ENCODE measurements at places on chromosomes 16 and 17.

DNA sequence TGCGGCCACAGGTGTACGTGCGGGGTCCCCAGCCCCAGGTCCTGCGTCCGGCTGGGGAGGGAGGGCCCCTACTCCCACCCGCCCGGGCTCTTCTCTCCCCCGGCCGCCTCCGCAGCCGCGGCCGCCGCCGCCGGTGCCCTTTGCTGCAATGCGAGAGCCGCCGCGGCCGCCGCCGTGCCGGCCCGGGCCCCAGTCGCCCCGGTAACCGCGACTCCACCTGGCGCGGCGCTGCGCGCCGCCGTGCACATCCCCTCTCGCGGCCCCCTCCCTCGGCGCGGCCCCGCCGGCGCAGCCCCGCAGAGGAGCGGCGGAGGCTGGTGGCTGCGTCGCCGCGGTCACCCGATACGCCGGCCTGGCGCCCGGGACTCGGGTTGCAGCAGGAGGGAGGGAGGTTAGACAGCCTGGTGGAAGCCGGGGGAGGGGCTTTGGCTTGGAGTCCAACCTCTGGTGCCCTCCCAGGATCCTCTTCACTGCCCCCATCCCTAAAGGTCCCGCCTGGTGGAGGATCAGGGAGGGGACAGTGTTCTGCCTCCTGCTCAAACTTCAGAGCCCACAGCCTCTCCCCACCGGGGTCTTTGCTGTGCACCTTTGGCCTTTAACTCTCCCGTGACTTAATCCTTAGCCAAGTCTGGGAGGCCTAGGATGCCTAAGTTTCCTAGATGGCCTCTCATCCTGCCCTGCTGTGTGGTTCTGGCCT lies 32.9 kb downstream of the SRCIN1 start:
- H3K4me3 ChIP-seq: peak overlapping the region; percentile 57
- no peak for DNase-seq
- peaks cover 65% of the 10 kb centered on the region for H3K27me3 ChIP-seq

- no peaks in the 10 kb centered on the region for H3K27me3 ChIP-seq
- DNase-seq: peak; percentile 94
- H3K4me1 ChIP-seq: peaks cover 9% of the 10 kb centered on the region
- peak within 1 kb of the TSS; percentile 94 for H3K4me3 ChIP-seq
- H3K36me3 ChIP-seq: no peaks in the 10 kb centered on the region
- peak within 1 kb of the TSS; percentile 57 for H3K27ac ChIP-seq
These were observed at the start of gene CMTM4 for GRCh38 chr16:66696669-66697630. Gene CMTM4, minus strand, starts transcription at chr16:66696743. Its CDS starts 218 bp downstream, at chr16:66696525.

- peaks cover 4% of the 10 kb centered on the region for H3K36me3 ChIP-seq
- peak overlapping the region; percentile 49 for H3K27ac ChIP-seq
- H3K4me1 ChIP-seq: peaks cover 5% of the 10 kb centered on the region
- H3K27me3 ChIP-seq: no peaks in the 10 kb centered on the region
These were observed 708 bp downstream of the DHX33 start for GRCh38 chr17:5468075-5468473.

GRCh38 chr16:68370581-68371275 lies 59.9 kb downstream of the PRMT7 start:
- H3K27ac ChIP-seq: no peak overlapping the region
- H3K27me3 ChIP-seq: no peaks in the 10 kb centered on the region
- H3K4me1 ChIP-seq: peaks cover 4% of the 10 kb centered on the region
- DNase-seq: no peak
- H3K36me3 ChIP-seq: no peaks in the 10 kb centered on the region

GRCh38 chr16:49575346-49576172 lies 202.0 kb downstream of the C16orf78 start:
- H3K36me3 ChIP-seq: no peaks in the 10 kb centered on the region
- no peak overlapping the region for H3K4me3 ChIP-seq
- peaks cover under 1% of the 10 kb centered on the region for H3K4me1 ChIP-seq
- no peaks in the 10 kb centered on the region for H3K27me3 ChIP-seq
- DNase-seq: peak; percentile 37
- peak overlapping the region; percentile 35 for H3K27ac ChIP-seq

DNA sequence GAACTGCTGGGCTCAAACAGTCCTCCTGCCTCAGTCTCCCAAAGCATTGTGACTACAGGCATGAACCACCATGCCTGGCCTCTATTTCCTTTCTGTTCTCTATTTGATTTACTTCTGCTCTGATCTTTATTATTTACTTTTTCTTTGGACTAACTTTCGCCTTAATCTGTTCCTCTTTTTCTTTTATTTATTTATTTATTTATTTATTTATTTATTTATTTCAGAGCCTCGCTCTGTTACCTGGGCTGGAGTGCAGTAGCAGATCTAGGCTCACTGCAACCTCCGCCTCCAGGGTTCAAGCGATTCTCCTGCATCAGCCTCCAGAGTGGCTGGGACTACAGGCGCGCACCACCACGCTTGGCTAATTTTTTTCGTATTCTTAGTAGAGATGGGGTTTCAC lies 1158.3 kb upstream of the GOT2 start:
- H3K4me1 ChIP-seq: no peaks in the 10 kb centered on the region
- no peak for DNase-seq
- no peaks in the 10 kb centered on the region for H3K36me3 ChIP-seq
- no peak overlapping the region for H3K27ac ChIP-seq
- H3K27me3 ChIP-seq: no peaks in the 10 kb centered on the region

GRCh38 chr17:78972507-78973105 lies 7.1 kb downstream of the LGALS3BP start:
- H3K27ac ChIP-seq: no peak overlapping the region
- no peak overlapping the region for H3K4me3 ChIP-seq
- no peaks in the 10 kb centered on the region for H3K36me3 ChIP-seq
- DNase-seq: no peak
- no peaks in the 10 kb centered on the region for H3K27me3 ChIP-seq
- peaks cover 4% of the 10 kb centered on the region for H3K4me1 ChIP-seq

DNA sequence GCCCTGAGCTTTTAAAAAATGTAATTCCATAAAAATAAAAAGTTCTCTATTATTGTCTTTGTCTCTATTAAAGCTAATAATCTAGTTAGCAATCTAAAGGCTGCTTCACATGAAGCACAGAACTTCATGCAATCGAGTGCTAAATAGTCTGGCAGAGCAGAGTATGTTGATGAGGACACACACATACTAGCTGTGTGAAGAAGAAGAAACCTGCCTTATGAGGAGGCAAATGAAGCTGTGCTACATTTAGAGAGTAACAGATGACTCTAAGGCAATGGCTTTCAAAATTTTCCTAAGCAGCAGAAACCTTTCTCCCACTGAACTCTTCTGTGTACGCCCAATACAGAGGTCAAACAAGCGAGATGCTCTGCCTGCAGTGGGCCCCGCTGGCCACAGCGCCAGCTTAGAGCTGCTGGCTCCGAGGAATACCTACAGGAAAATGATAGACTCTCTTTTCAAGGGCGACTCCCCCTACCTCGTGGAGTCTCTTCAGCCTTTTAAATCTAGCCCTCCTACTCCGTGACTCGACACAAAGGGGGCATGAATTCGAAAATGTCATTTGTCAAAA lies 39.2 kb downstream of the GNA13 start:
- H3K36me3 ChIP-seq: peaks cover 14% of the 10 kb centered on the region
- DNase-seq: no peak
- H3K27ac ChIP-seq: no peak overlapping the region
- H3K4me1 ChIP-seq: peaks cover 8% of the 10 kb centered on the region
- H3K27me3 ChIP-seq: no peaks in the 10 kb centered on the region

GRCh38 chr16:84730406-84731106 lies 30.8 kb downstream of the USP10 start:
- H3K27ac ChIP-seq: peak overlapping the region; percentile 40
- DNase-seq: peak; percentile 93
- peaks cover 22% of the 10 kb centered on the region for H3K4me1 ChIP-seq
- peaks cover 6% of the 10 kb centered on the region for H3K36me3 ChIP-seq
- H3K4me3 ChIP-seq: no peak overlapping the region
- no peaks in the 10 kb centered on the region for H3K27me3 ChIP-seq

DNA sequence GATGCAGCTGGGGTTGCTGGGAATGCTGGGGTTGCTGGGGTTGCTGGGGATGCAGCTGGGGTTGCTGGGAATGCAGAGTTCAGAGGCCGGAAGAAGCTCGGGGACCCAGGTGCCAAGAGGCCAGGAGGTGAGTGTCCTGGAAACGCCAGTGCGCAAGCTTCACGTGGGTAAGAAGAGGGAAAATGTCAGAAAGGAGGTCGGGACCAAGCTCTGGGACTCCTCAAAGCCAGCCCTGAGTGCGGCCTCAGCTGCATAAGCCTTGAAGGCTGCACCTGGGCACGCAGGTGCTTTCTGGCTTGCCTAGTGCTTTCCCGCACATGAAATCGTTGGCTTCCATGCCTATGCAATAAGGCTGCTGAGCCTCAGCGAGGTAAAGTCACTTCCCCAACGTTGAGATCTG lies 48.3 kb downstream of the PITPNM3 start:
- DNase-seq: no peak
- H3K4me3 ChIP-seq: no peak overlapping the region
- no peaks in the 10 kb centered on the region for H3K27me3 ChIP-seq
- no peak overlapping the region for H3K27ac ChIP-seq
- H3K36me3 ChIP-seq: no peaks in the 10 kb centered on the region

- H3K36me3 ChIP-seq: peaks cover 25% of the 10 kb centered on the region
- H3K4me3 ChIP-seq: no peak overlapping the region
- H3K27ac ChIP-seq: no peak overlapping the region
- H3K4me1 ChIP-seq: no peaks in the 10 kb centered on the region
These were observed 14.5 kb downstream of the GNPTG start for GRCh38 chr16:1366060-1366711.

DNA sequence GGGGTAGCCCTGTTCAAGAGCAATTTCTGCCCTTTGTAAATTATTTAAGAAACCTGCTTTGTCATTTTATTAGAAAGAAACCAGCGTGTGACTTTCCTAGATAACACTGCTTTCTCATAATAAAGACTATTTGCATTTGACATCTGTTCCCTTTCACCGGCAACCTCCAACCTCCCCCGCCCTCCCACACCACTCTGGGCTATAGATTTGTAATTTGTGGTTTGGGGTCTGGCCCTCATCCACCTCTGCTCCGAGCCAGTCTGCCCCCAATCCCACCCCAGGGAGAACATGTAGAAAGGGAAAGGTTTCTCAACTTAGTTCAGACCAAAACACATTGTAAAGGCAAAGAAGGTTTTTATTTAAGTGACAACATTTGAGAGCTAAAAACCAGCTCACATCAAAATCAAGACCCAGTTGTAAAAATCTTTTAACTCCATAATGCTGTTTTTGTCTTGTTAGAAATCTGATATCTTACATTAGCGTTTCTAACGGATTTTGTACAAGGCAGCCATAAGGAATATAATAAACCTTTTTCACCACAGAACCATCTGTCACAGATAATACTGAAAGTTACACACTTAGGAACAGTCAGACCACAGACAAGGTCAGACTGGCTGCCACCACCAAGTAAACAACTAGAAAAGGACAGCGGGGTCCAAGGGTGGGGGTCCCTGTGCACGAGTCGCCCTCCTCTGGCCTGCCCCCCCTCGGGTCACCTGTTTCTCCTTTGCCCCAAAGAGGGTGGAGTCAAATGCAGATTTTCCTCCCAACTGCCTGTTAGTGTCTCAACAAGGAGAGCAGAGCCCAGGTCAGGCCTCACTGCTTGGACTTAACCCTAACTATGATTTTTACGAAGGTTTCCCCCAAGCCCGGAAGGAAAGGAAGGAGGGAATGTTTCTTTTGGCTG lies 6.9 kb downstream of the PIMREG start:
- H3K4me1 ChIP-seq: no peaks in the 10 kb centered on the region
- H3K27me3 ChIP-seq: no peaks in the 10 kb centered on the region
- no peak overlapping the region for H3K27ac ChIP-seq

- no peaks in the 10 kb centered on the region for H3K36me3 ChIP-seq
- peaks cover 21% of the 10 kb centered on the region for H3K4me1 ChIP-seq
- H3K27me3 ChIP-seq: no peaks in the 10 kb centered on the region
- no peak for DNase-seq
- no peak overlapping the region for H3K4me3 ChIP-seq
These were observed 128.2 kb downstream of the ZNF778 start for GRCh38 chr16:89345642-89346150.

DNA sequence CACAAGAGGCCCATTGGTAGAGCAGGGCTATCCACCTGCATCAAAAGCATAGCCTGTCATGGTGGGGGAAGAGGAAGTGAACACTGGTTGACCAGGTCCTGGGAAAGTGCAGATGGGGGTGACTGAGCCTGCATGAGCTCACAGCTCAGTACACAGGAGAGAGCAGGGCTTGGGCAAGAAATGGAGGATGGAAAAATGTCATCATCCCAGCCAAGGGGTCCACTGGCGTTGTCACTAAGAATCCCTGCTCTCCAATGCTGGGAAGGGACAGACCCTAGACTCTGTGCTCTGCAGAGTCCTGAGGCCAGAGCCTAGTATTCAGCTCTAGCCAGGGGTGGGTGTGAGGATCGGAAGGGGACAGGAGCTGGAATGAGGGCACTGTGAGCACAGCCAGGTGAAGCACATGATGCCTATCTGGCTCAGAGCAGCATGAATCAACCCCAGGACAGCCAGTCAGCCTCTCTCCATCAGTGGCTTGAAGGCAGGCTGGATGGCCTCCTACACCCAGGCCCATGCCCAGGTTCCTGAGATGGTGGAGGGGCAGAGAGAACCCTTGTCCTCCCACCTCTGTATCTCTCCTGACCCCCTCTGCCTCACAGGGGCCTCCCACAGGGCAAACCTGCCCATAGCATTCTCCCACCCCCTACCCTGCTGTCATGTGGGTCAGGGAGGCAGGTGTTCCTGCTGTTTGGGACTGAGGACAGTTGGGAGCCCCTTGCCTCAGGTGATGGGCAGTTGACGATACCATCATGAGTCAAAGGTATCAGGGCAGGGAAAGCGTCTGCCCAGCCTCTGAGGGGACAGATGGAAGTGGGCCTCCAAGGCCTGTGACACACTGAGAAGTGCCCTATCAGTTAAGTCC lies 13.8 kb upstream of the CTCF start:
- DNase-seq: no peak
- H3K36me3 ChIP-seq: peaks cover 2% of the 10 kb centered on the region
- H3K4me1 ChIP-seq: no peaks in the 10 kb centered on the region

DNA sequence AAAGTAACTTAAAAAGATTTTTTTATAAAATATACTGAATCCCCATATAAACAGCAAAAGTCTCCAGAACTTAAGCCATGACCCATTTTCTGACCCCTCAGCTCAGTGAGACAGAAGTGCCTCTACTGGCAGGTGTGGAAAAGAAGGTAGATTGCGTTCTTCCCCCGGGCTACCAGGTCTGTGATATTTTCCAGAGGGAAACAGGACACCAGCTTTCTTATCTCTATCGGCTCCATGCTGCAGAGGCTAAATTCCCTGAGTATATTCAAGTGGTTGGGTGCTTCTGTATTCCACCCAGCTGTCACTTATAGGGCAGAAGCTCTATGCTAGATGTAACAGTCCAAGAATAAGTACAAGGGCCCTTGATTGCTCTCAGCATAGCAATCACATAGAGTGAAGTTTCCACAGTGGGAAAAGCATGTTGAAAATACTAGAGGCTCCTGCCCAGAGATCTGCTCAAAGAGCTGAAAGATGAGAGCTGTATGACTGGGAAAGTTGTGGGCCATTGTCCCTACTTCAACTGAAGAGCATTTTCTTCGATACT lies 687.3 kb downstream of the CDH11 start:
- no peaks in the 10 kb centered on the region for H3K27me3 ChIP-seq
- peak overlapping the region; percentile 72 for H3K27ac ChIP-seq
- H3K4me1 ChIP-seq: peaks cover 24% of the 10 kb centered on the region
- H3K4me3 ChIP-seq: no peak overlapping the region

GRCh38 chr16:53541326-53541725 lies 38.3 kb upstream of the AKTIP start:
- no peaks in the 10 kb centered on the region for H3K27me3 ChIP-seq
- no peaks in the 10 kb centered on the region for H3K36me3 ChIP-seq
- no peak overlapping the region for H3K4me3 ChIP-seq
- no peak overlapping the region for H3K27ac ChIP-seq
- peak; percentile 82 for DNase-seq

Measured in cardiac muscle cell (in vitro differentiated cells and primary cell).